ENCODE measurements at places on chromosomes 16 and 17. TPM values are rescaled to one million over a fixed set of nuclear protein-coding genes. Genes with fewer than 3 reads are reported as not detected.
A peak's percentile ranks its signal among the peaks of the same experiment; 100 is the strongest.

- peak; percentile 81 for DNase-seq
Measured at GRCh38 chr16:84804326-84804725, 15.5 kb upstream of the CRISPLD2 start.

GRCh38 chr16:67803894-67804293, 2.5 kb downstream of the RANBP10 start:
- DNase-seq, result no peak

DNA sequence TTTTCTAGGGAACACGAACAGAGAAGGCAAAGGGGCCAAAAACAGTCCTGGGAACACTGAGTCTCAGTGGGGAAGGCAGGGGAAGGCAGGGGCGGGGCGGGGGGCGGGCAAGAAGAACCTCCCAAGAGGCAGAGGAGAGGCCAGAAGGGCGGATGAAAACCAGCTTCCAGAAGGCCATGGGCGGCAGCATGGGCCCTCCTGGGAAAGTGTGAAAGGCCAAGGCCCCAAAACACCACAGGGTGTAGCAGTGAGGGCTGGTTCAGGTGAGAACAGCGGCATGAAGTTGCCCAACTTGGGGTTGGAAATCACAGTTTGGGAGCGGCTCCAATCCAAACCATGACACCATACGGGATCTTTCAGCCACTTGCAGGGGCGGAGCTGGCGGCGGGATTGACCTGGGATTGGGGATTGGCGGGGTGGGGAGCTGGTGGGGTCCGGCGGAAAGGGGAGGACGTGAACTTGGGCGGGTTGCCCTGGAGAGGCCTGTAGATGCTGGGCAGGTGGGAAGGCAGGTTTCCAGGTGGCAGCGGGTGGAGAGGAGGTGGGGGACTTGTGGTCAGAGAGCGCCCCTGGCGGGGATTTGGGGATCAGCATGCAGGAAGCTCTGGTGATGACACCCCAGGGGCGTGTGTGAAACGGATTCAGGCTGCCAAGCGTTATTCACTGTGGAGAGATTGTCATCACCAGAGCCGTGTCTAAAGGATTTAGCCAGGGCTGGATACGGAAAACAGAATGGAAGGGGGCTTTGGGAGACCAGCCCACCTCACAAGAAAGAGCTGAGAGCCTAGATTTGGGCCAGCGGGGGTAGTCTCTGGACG, 80.9 kb downstream of the ARHGAP23 start:
- DNase-seq, result no peak

GRCh38 chr16:22161999-22162655, at the start of gene SDR42E2:
TSS of gene SDR42E2 (plus strand) at chr16:22162506. CDS start at chr16:22165583, 3,077 bp downstream.
- DNase-seq, result no peak

DNA sequence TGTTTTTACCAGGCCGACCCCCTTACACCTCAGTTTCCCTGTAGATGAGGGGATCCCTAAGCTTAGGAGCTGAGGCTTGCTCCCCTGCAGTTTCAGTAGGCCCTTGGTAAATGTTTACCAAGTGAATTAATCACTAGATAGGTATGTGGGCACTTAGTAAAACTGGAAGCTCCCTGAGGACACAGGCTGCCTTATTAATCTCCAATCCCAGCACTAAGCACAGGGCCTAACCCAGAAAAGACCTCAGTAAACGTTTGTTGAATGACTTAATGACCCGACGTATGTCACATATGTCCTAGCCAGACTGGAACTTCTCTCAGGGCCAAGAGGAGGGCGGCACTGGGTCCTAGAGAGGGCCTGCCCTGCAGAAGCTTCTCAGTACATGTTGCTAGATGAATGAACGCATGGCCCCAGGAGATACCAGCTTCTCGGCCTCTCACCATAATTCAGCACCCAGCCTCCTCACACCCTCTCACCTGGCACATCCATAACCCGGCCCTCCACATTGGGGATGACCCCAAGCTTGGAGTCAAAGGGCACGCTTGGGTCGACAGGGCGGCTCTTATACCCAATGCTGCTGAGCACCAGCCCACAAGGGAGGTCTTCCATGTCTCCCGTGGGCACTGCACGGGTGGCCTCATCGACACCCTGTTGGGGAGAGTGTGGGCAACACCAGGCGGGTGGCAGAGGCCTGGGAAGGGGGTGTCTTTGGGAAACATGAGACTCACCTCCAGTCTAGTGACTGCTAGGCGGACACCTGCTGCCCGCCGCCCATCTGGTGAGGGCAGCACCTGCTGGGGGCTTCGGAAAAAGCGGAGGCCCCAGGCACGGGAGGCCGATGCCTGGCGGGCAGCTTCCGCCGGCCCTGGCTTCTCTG, 4.0 kb upstream of the GRIN2C start:
- peak; percentile 86 for DNase-seq

- no peak for DNase-seq
Measured at GRCh38 chr17:48804936-48805411, 12.1 kb downstream of the TTLL6 start.

AIPL1 gene
- not detected for total RNA-seq

RAMP2 gene
- total RNA-seq, result 0.63 TPM
